Upper lobe of left lung (tissue), 6 donors: ENCODE measurements at places on chromosomes 1 and 21. TPM values are rescaled to one million over a fixed set of nuclear protein-coding genes. Genes with fewer than 3 reads are reported as not detected.

DNA sequence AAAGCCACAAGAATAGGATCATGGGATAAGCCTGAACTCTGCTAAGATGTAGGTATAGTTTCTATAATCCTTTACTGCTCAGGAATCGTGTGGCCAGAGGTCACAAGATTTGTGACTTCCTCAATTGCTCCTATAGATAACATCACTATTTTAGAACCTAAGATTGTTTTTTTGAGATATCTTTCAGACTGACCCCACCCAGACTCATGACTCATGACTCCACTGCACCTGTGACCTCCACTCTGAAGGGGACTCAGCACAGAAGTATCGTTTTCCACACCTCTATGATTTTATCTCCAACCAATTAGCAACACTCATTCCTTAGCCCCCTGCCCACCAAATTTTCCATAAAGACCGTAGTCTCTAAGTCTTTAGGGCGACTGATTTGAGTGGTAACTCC lies 124.5 kb upstream of the KCNK1 start:
- no peaks in the 10 kb centered on the region for H3K27me3 ChIP-seq
- H3K4me3 ChIP-seq: no peak overlapping the region
- no peaks in the 10 kb centered on the region for H3K36me3 ChIP-seq
- DNase-seq: no peak

- no peaks in the 10 kb centered on the region for H3K27me3 ChIP-seq
- DNase-seq: peak; percentile 85
- H3K27ac ChIP-seq: peak within 1 kb of the TSS; percentile 77
- H3K4me3 ChIP-seq: no peak within 1 kb of the TSS
- no peaks in the 10 kb centered on the region for H3K36me3 ChIP-seq
- H3K4me1 ChIP-seq: peaks cover 21% of the 10 kb centered on the region
Observed at GRCh38 chr1:24555591-24556413, at the start of gene NCMAP. Gene NCMAP, plus strand, starts transcription at chr1:24556087. Its CDS starts 39,344 bp downstream, at chr1:24595431.

GRCh38 chr1:198472997-198473396 lies 67.5 kb downstream of the ATP6V1G3 start:
- H3K4me1 ChIP-seq: no peaks in the 10 kb centered on the region
- no peak overlapping the region for H3K27ac ChIP-seq
- DNase-seq: no peak
- H3K4me3 ChIP-seq: no peak overlapping the region
- no peaks in the 10 kb centered on the region for H3K27me3 ChIP-seq

UBL4B gene
- not detected for total RNA-seq

- H3K27ac ChIP-seq: no peak overlapping the region
- H3K27me3 ChIP-seq: no peaks in the 10 kb centered on the region
- no peak for DNase-seq
- no peaks in the 10 kb centered on the region for H3K36me3 ChIP-seq
Observed at GRCh38 chr1:18144062-18144461, 36.5 kb downstream of the IGSF21 start.

GRCh38 chr1:54866801-54867716 lies 19.9 kb downstream of the DHCR24 start:
- peak; percentile 36 for DNase-seq
- H3K4me1 ChIP-seq: no peaks in the 10 kb centered on the region
- H3K27me3 ChIP-seq: no peaks in the 10 kb centered on the region
- H3K4me3 ChIP-seq: no peak overlapping the region

TAL1 gene
- total RNA-seq: 4.2 TPM

- H3K4me1 ChIP-seq: peaks cover 98% of the 10 kb centered on the region
- H3K27me3 ChIP-seq: no peaks in the 10 kb centered on the region
- peak overlapping the region; percentile 91 for H3K27ac ChIP-seq
- DNase-seq: peak; percentile 26
- H3K4me3 ChIP-seq: no peak overlapping the region
- no peaks in the 10 kb centered on the region for H3K36me3 ChIP-seq
Observed at GRCh38 chr1:204080163-204080903, 7.4 kb downstream of the SOX13 start.
